ENCODE measurements at places on chromosomes 2 and 18.
A peak's percentile ranks its signal among the peaks of the same experiment; 100 is the strongest.

- no peak for DNase-seq
Observed at GRCh38 chr2:54958717-54959371, 91.4 kb downstream of the RTN4 start.

DNA sequence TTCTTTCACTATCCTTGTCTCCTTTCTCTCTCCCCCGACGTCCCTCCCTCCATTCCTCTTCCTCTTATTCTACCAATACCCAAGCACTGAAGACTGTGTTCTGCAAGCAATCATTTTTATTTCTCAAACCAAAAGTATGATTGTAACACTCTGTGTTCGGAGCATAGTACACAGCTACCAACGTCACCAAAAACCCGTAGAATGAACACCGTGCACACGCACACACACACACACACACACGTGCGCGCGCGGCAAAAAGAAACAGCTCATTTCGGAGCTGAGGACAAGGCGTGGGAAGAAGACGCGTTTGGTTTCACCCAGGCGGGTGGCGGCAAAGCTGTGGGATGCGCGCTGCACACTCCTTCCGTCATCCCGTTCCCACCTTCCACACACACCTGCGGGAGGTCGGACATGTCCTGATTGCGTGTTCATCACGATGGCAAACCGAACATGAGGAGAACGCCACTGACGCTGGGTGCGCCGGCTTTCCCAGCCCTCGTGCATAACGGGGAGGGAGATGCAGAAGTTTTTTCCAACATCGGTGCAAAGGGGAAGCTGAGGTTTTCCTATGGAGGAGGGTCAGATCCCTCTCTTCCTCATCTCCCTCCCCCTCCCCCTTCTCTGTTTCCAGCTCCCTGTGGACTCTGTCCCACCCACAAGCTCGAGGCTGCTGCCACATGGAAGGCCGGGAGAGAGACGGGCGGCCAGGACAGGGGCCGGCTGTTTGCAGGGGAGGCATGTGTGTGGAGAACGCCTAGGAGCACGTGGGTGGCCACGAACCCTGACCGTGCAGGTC lies 20.4 kb downstream of the MBP start:
- no peak for DNase-seq

- DNase-seq, result no peak
Observed at GRCh38 chr2:184004948-184005672, 593.2 kb upstream of the ZNF804A start.

DNA sequence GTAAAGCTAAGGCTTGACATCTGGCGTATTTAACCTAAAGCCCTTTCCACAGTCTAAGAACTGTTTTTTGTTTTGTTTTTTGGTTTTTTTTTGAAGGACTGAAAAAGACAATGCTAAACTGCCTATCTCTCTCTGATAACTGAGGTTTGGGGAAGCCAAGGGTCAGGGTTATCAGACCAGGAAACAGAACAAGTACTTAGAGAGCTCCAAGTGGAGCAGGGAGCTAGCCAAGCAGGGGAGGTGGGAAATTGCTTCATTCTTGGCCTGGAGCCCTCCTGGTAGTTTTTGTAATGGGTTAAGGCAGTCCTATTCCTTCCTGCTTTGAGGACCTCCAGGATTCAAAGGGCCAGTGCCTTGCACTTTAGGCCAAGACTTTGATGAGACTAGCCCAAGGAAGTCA lies 154.3 kb upstream of the LTBP1 start:
- DNase-seq, result no peak

DNA sequence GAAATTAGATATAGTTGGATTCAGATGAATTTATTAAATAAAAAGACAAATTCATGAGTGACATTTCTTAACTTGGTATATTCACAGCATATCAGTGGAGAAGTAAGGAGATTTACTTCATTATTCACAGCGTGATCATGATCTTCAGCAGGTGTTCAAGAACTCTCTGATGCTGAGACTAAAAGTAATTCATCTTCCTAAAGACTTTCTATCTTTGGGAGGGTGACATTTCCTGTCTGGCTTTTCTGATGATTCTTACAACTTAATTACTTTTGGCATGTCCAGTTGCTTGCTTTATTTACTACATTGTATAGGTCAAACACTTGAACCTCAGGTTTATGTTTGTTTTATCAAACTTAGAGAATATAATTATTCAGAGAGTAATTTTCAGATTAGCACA lies 224.6 kb downstream of the PLCL1 start:
- no peak for DNase-seq

DNA sequence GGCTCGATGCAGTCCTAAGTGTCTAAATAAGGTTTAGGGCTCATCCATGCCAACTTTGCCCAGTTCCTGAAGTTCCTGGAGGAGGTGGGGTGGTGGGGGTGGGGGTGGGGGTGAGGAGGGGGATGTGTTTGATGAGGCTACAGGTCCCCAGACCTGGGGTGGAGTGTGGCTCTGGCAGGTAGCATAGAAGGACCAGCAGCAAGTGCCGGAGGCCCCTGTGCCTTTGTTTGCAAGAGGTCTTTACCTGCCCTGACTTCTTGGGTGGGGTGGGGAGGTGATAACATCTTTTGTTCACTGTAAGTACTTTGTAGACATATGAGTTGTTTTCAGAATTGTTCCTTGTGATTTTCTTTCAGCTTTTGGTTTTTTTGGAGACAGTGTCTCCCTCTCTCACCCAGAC lies 10.0 kb downstream of the SH3BP4 start:
- no peak for DNase-seq

DNA sequence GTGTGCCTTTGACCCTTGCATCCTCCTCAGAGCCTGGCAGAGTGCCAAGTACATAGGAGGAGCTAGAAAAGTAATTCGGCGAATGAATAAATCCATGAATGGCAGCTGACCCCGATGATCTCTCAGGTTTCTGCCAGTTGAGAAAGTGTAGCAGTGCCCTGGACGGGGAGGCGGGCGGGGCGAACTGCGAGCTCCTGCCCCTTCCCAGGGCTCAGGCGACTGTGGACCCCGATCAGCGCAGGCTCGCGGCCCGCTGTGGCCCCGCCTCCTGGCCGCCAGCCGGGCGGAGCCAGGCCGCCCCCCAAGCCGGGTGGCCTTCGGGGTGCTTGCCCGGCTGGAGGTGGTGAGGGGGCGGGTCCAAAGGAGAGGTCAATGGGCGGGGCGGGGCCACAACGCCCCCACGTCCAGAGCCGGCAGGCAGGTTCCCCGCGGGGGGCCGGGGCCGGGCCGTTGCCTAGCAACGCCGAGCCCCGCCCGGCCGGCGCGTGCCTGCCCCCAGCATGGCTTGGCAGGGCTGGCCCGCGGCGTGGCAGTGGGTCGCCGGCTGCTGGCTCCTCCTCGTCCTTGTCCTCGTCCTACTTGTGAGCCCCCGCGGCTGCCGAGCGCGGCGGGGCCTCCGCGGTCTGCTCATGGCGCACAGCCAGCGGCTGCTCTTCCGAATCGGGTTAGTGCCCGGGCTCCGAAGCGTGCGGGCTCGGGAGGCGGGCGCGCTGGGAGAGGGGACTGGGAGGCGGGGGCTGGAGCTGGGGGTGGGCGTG lies 30.6 kb upstream of the TMBIM1 start:
- DNase-seq, result no peak

- DNase-seq, result no peak
Observed at GRCh38 chr2:34423301-34423700, 824.2 kb upstream of the FAM98A start.

- DNase-seq, result peak; percentile 37
Observed at GRCh38 chr2:240586919-240587800, 626 bp downstream of the CAPN10 start.

- DNase-seq, result no peak
Observed at GRCh38 chr18:2707551-2708168, 52.1 kb downstream of the SMCHD1 start.

- no peak for DNase-seq
Observed at GRCh38 chr2:73135236-73135635, 22.5 kb upstream of the RAB11FIP5 start.

- DNase-seq, result no peak
Observed at GRCh38 chr18:21972281-21972680, 197.1 kb upstream of the GATA6 start.

- no peak for DNase-seq
Observed at GRCh38 chr2:200944467-200945394, 18.7 kb downstream of the ORC2 start.

DNA sequence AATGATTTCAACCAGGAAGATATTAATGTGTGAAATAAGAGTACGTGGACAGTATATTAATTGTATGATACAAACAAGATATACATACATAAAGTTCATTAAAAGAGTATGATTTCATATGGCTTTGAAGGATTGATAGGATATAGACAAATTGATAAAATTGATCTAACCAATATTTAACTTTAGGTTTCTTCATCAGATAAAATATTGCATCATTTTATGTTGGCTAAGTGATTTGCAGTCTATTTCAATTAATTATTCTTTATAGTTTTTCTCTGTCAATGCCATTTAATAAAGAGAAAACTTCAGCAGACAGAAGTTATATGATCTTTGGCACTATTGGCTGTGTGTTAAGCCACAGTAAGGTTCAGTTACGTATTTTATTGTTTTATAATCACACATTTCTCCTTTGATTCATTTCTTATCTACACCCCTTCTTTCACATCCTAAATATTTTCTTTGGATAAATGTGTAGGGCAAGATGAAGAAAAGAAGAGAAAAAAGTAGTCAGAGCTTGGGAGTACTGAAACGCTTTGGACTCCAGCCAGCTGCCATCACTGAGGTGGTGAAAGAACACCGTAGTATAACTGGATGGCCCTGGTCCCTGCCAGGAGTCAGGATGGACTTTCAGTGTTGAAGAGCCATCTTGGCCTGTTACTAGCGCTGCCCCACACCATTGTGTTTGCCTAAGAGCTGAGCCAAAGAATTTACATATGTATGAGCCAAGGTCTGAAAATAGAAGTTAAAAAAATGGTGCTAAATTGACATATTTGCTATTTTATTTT lies 9.8 kb upstream of the CPS1 start:
- DNase-seq, result no peak

DNA sequence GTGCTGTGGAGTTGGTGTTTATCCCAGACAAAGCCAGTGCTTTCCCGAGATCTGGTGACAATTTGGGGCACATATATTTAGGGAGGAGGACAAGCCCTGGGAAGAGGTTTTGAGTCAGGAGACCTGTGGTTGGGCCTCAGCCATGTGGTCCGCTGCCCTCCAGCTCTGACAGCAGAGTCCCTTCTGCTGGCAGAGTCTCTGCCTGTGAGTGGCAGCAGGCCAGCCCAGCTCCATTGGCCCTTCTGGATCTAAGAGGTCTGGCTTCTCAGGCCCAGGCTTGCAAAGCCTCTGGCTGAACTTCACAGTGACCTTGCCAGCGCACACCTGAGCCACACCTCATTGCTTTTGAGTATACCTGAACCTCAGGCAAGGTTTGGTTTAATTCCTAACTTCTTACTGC lies 115.3 kb downstream of the BCL2L11 start:
- no peak for DNase-seq

DNA sequence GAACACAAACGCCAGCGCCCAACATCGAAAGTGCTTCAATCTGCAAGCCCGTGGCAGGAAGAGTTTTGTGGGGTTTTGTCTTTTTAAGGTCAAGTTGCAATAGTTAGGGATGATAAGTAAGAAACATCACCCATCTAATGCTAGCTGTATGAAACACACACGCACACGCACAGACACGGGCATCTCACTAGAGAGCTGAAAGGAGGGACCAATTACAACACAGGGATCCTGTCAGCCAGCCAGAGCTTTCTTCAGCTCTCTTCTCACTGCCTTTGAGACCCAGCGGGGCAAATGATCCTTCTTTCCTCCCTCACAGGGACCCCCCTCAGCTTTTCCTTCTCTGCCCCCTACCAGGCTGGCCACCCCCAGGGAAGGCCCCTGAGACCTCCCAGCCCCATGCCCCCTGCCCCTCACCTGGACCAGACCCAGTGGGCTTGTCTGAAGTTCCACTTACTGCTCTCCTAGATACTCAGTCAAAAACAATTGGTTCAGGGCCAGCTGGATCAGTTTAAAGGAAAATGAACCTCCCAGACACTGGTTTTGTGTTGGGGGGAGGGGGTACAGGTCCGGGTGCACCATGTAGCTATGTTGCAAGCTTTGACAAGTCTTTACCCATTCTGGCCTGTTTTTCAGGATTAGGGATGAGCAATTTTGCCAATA lies 17.9 kb downstream of the CYP26B1 start:
- no peak for DNase-seq

DNA sequence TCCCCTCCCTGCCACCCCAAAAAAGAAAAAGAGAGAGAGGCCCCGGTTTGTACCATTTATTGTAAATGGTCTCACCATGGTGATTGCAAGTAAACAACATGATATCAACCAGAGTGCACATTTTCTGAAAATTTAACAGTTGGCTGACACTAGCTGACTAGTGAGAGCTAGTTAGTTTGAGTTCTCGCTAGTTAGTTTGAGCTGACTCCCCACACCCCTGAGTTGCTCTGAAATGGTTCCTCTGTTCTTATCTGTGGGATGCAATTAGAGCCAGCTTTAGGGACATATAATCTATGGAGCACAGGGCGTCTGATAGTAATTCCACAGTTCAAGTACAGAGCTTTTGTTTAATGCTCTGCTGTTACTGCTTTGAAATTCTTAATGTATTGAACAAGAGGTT lies 13.1 kb downstream of the CASP10 start:
- DNase-seq, result no peak

GRCh38 chr18:45752681-45753080 lies 28.7 kb downstream of the SLC14A1 start:
- DNase-seq, result no peak

DNA sequence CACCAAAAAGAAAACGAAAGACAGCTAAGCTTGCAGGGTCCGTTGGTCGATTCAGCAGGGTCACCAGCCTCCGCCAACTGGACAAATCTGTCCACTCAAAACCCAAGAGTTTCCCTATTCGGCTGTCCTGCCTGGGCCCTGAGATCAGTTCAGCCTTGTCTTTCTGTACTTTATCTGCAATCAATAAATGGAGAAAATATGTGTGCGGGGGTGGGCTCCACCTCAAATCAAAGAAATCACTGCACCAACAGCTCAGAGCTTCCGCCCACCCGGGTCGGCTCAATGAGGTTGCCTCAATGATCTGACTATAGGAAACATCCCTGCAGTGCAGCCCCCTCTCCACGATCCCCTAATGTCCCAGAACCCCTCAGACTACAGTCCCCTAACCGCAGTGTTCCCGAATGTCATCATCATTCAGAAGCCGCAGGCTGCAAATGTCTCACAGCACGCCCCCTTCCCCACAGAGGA lies 447 bp downstream of the GGCX start:
- no peak for DNase-seq

DNA sequence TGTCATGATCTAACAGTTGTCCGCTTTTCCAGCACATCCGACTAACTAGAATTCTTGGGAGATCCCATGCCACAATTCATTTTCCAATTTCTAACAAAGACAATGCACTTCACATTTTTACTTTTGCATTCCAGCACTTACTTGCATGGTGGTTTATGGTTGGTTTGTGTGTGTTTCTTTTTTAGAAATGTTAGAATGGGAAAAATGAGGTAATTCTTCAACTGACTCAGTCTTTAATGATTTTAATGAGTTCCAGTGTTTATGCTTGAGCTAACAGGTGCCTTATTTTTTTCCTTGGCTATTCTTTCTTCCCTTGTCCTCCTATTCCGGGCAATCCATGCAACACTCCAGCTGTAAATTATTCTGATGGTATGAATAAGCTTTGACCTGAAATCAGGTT lies 46.4 kb downstream of the SLC8A1 start:
- no peak for DNase-seq

DNA sequence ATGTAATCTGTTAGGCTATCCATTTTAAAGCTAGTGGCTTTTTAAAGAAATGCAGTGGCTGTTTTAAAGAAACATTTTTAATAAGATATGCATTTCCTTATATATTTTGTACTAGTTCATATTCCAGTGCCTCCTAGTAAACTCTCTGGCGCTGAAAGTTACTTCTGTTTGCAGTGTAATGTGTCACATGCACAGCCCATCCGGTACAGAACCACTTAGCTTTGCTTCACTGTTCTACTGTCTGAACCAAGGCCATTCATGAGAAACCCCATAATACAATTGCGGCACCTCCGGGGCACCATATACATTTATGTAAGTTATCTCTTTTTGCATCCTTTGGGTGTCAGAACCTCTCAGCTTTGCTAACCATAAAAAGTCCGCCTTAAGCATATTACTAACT lies 114.6 kb upstream of the KCTD1 start:
- no peak for DNase-seq

All from activated T-helper 1 cell treated with anti-CD3 and anti-CD28 coated beads, Interleukin-2, amount 50 U/mL, for 16 hours (primary cell).